Esophagus squamous epithelium (tissue), 5 donors: ENCODE measurements at places on chromosomes 11 and 22.

DNA sequence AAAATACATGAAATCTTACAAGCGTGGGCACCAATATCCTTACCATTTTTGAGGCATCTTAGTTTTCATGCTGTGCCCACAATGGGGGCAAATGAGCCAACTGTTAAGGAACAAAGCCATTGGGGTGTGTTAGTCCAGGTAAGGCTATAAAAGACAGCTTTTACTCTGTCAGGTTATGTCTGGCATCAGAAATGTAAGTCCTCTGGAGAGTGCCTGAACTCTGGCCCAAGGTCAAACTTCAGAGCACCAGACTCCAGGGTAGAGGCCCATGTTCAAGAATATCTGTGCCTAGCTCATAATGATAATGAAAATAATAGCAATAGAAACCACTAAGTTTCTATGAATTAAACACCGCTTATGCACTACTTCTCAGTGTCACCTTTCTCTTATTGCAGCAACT, 105.5 kb downstream of the CSNK2A3 start:
- DNase-seq, result no peak

DNA sequence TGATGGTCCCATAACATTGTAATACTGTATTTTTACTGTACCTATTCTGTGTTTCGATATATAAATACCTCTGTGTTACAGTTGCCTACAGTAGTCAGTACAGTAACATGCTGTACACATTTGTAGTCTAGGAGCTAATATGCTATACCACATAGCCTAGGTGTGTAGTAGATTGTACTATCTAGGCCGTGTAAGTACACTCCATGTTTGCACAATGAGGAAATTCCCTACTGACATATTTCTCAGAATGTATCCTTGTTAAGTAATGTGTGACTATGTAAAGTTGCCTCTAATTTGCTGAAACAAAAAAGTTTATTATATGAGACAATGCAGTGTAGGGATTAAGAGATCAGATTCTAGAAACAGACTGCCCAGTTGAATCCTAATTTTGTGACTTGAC, 21.3 kb downstream of the CAPRIN1 start:
- DNase-seq, result no peak

GRCh38 chr22:46731246-46732040, 6.6 kb downstream of the CERK start:
- no peak for DNase-seq

DNA sequence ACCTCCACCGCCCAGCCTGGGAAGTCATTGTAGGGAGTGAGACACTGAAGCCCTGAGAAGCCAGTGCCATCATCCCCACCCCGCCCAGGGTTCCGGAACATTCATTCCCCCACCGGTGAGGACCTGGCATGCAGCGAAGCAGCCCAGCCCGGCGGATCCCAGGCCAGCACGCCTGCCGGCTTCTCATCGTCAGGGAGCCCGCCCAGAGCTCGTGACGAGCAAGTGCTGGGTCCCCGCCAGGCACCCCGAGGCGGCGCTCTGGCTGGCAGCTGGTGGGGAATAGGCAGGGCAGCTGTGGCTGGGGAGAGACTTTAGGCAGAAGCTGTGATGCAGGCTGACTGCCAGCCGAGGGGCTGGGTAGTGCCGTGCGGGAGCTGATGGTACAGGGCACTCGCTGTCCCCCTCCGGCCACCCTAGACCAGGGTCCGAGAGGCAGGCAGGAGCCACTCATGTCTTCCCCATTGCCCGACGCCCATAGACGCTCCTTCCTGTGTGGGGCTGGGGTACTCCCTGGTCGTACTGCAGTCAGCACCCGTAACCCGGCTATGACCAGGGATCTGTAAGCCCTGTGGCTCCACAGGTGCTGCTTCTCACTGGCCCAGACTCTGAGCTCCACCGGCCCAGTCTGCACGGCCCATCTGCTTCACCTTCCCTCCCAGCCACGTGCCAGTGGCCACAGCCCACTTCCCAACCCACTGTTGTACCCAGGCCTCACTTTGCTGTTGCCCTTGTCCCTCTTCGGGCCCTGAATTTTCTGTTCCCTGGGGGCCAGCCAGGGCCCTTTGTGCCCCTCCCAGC, 24.5 kb upstream of the CABP7 start:
- no peak for DNase-seq

DNA sequence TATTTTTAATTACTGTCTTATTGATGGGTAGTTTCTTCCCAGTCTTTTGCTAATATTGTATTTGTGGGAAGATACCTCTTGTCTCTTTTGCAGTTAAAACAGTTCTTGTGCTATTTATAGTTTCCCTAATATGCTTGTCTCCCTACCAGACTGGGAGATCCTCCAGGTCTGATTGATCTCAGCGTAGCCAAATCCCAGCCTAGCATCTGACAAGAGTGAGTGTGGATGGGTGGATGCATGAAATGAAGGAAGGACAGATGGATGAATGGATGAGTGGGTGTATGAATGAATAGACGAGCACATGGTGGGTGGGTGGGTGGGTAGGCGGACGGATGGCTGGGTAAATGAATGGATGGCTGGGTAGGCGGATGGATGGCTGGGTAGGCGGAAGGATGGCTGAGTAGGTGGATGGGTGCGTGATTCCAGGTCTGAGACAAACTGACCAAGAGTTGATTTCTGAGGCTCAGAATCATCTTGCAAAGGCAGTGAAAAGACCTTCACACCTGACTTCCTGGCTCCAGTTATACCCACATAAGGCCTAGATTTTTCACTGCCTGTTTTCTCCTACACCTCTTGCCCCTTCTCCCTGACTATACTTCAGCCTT, 11.4 kb downstream of the DNAJB13 start:
- DNase-seq, result no peak

DNA sequence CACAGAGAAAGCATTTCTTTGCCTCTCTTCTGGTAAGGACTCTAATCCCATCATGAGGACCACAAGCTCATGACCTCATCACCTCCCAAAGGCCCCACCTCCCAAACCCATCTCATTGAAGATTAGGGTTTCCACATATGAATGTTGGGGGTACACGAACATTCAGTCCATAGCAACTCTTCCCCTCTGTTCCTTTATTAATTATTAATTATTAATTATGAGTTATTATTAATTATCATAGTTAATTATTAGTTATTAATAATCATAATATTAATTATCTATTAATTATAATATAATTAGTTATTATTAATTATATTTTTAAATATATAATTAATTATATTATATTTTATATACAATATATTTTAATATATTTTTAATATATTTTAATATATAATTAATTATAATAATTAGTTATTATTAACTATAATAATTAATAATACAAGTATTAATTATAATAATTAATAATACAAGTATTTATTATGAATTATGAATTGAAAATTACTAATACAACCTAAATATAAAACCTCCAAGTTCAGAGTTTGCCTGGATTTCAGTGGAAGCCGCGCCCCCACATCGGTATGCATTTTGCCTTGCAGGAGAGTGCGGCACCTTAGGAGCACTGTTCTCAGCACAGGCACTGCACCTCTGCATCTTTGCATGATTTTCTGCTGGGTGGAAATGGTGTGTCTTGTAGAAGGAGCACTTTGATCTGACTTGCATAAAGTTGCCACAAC, 128.0 kb upstream of the FGF3 start:
- DNase-seq, result no peak

DNA sequence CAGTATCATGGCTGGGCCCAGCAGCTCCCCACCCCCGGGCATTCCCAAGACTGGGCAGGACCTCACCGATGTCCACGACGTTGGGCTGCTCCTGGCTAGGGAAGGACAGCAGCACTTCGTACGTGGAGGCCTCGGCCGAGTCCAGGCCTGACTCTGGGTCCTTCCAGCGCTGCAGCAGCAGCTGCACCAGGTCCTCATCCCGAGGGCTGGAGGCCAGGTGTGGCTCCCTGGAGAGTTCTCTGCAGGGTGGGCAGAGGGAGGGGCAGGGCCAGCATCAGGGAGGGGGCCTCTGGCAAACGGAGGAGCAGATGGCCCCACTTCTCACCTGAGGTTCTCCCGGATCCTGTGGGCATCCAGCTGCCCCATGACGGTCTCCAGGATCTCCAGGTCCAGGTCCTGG, 341 bp downstream of the NAALADL1 start:
- DNase-seq, result no peak

DNA sequence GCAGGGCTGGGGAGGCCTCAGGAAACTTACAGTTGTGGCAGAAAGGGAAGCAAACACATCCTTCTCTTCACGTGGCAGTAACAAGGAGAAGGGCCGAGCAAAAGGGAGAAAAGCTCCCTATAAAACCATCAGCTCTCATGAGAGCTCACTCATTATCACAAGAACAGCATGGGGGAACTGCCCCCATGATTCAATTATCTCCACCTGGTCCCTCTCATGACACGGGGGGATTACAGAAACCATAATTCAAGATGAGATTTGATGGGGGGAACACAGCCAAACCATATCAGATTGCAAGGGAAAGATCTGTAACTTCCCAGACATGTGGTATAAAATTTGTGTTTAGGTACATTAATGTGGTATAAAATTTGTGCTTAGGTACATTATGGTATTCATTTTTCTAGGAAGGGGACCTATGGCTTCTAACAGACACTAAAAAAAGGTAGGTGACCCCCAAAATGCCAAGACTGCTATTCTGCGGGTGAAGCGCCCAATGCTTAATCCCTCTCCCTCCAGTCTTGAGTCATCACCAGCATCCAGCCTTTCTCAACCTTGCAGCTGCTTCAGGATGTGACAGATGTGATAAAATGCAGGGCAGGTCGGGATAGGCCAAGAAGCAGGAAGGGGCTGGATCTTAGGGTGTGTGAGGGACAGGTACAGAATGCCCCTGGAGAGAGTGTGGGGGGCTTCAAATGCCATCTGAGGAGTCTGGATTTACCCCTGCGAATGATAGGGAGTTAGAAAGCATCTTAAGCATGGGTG, 57.7 kb upstream of the AMPD3 start:
- DNase-seq, result no peak

DNA sequence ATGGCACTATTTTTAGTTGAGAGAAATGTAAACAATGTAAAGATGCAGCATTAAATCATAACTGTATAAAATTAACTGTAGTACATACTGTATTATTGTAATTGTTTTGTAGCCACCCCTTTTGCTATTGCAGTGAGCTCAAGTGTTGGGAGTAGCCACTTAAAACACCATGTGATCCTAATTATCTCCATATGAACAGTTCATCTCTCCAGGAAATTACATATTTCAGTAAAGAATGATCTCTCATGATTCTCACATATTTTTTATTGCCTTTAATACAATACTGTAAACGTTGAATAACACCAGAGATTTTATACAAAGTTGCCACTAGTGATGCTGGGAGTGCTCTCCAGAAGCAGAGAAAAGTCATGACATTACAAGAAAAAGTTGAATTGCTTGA, 1768.6 kb downstream of the LRRC4C start:
- no peak for DNase-seq

GRCh38 chr11:110000850-110001249, 92.3 kb upstream of the ZC3H12C start:
- no peak for DNase-seq

- no peak for DNase-seq
These were observed 29.8 kb downstream of the BID start for GRCh38 chr22:17744430-17744829.

- DNase-seq, result no peak
These were observed 11.3 kb upstream of the OMP start for GRCh38 chr11:77091146-77091940.

GRCh38 chr11:67611704-67612587, 5.2 kb downstream of the NDUFV1 start:
- DNase-seq, result no peak

- DNase-seq, result no peak
These were observed 269.9 kb downstream of the NTM start for GRCh38 chr11:131640320-131640719.

- no peak for DNase-seq
These were observed 17.3 kb downstream of the ABCC8 start for GRCh38 chr11:17459236-17459896.

GRCh38 chr11:76798671-76799065, 15.5 kb downstream of the TSKU start:
- DNase-seq, result no peak

DNA sequence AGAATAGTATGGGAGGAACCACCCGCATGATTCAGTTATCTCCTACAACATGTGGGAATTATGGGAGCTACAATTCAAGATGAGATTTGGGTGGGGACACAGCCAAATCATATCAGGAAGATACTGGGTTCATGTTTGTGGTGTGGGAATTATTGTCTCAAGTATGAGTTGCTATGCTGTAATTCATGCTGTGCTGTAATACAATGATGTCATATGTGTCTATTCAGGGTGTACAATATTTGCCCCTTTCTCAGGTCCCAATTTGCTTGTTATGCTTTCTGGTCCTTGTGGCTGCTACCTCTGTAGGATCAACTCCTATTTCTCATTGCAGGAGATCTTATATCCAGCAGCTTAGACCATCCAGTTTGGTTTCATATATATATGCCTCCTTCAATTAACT, 52.2 kb upstream of the ARHGAP20 start:
- no peak for DNase-seq

- no peak for DNase-seq
These were observed 17.0 kb upstream of the ST3GAL4 start for GRCh38 chr11:126338346-126339055.

DNA sequence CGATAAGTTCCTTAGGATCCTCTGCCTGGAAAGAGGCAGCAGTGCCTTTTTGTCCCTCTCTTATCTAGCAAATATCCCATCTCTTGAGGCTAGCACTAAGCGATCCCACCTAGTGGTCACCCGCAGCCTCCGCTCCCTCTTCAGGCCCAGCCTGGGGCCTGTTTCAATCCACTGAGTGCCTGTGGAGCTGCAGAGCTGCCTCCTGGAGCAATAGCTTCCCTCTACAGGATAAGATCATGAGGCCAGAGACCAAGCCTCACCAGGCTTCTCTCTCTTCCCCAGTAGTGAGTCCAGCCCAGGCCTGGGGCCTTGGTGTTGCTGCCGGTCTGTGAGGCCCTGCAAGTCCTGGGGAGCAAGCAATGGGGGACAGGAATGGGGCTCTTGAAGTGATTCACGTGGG, 65.8 kb downstream of the SLC22A12 start:
- no peak for DNase-seq

GRCh38 chr11:124884340-124884739, 13.3 kb downstream of the ROBO4 start:
- no peak for DNase-seq

- no peak for DNase-seq
These were observed 29.0 kb downstream of the TRMU start for GRCh38 chr22:46364341-46365165.

GRCh38 chr11:86418917-86419316, 44.2 kb downstream of the CCDC81 start:
- DNase-seq, result no peak

DNA sequence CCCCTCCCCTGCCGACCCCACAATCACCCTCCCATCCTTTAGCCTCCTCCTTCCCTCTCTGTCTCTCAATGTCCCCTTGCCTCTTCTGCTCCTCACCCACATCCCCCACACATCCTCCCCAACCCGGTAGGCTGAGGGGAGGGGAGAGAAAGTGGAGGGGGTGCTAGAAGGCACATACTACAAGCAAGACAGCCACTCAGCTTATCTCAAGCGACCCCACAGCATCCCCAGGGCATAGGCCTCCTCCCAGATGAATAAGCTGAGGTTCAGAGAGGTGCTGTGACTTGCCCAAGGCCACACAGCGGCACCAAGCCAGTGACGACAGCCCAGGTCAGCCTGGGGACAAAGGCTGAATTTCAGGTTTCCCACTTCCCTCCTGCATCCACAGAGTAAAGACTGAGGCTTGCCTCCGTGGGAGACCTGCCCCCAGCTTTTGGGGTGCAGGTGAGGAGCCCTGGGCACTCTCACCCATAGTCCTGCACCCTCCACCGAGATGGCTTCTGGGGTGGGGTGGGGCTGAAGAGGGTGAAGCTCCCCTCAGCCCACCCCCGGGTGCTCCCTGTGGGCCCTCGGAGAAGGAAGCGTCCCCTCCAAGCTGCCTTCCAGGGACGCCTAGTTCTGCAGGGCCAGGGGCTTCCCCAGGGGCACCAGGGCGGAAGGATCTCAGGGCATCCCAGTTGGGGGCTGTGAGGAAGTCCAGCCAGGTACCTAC, 511 bp downstream of the RAC2 start:
- DNase-seq, result no peak
